ENCODE measurements at places on chromosomes 12 and 14.

DNA sequence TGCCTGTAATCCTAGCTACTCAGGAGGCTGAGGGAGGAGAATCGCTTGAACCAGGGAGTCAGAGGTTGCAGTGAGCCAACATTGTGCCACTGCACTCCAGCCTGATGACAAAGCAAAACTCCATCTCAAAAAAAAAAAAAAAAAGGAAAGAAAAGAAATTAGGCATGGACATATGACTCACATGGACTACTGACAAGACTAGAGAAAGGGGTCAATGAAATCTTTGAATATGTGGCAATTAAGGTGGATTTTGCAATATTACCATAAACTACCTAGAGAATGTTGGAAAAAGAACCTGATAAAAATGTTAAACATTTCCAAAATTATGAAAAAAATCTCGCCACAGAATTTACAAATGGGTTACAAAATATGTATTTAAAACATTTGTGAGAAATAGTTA is 873.6 kb downstream of the C12orf50 start:
- DNase-seq = no peak

- no peak for DNase-seq
These were observed 111.0 kb downstream of the MNAT1 start for GRCh38 chr14:60845523-60845922.

- DNase-seq = no peak
These were observed 266.6 kb upstream of the FAR2 start for GRCh38 chr12:28882444-28882843.

GRCh38 chr12:25557830-25558436 is 4.8 kb upstream of the LMNTD1 start:
- DNase-seq = peak; percentile 42

DNA sequence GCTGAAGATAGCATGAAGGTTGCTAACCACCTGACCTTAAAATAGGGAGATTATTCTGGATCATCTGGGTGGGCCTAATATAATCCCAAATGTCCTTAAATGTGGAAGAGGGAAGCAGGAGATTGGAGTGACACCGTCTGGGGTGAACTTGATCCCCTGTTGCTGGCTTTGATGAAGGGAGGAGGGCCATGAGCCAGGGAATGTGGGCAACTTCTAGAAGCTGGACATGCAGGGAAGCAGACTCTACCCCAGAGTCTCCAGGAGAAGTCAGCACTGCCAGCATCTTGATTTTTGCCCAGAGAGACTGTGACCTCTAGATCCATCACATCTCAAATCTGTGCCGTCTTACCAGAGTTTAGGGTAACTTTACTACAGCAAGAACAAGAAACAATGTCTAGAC is 9.2 kb upstream of the KRT5 start:
- DNase-seq = no peak
